ENCODE measurements at places on chromosomes 6 and 20. TPM values are rescaled to one million over a fixed set of nuclear protein-coding genes. Genes with fewer than 3 reads are reported as not detected.

- DNase-seq: no peak
- H3K27me3 ChIP-seq: no peaks in the 10 kb centered on the region
- no peak overlapping the region for H3K27ac ChIP-seq
- peaks cover 63% of the 10 kb centered on the region for H3K4me1 ChIP-seq
These were observed 3.9 kb downstream of the SYNJ2 start for GRCh38 chr6:157985378-157986155.

DNA sequence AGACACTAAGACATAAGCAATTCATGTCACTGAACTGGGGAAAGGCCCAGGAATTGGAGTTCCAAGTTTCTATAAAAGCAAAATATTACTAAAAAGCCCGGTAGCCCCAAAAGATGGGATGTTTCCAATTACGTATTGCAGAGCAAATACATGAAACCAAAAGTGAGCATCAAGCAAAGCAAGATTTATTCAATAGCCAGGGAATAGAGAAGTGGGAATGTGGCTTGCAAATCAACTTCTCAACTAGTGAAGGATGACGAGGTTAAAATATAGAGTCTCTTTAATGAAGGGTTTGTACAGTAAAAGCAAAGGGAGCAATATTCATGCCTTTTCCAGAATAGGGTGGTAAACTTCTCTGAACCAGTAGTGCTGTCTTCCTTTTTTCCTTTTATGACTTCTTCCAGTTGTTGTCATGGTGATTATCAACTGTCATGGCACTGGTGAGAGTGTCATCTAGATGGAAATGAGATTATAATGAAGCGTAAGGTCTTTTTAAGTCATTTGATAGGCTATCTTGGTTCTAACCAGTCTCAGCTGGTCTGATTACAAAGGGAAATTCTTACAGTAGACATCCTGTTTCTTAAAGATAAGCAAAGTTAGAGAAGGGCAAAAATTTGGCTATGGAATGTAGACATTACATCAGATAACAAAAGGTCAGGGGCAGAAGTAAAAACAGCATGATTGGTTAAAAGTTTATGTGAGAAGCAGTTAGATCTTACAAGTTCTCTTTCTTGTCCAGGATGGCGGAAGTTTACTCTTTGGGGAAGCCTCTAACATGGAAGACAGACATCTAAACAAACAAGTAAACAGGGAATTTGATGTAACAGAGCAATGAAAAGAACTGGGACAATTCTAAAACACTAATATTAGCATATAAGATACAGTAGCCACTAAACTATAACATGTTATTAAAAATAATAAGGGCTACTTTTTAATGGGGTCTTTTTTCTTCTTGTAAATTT is 96.9 kb downstream of the TBX18 start:
- no peak overlapping the region for H3K4me3 ChIP-seq
- no peak for DNase-seq
- no peak overlapping the region for H3K27ac ChIP-seq

GRCh38 chr6:27263886-27264285 is 16.4 kb downstream of the PRSS16 start:
- no peak overlapping the region for H3K27ac ChIP-seq
- H3K27me3 ChIP-seq: peaks cover 49% of the 10 kb centered on the region
- no peak for DNase-seq
- no peaks in the 10 kb centered on the region for H3K36me3 ChIP-seq
- H3K4me1 ChIP-seq: peaks cover 8% of the 10 kb centered on the region

GRCh38 chr20:62593616-62594015 is 48.7 kb upstream of the SLCO4A1 start:
- H3K4me1 ChIP-seq: peaks cover 5% of the 10 kb centered on the region
- H3K27me3 ChIP-seq: peaks cover 53% of the 10 kb centered on the region
- H3K27ac ChIP-seq: no peak overlapping the region
- no peak overlapping the region for H3K4me3 ChIP-seq
- H3K36me3 ChIP-seq: no peaks in the 10 kb centered on the region
- DNase-seq: no peak

- no peak for DNase-seq
- no peaks in the 10 kb centered on the region for H3K4me1 ChIP-seq
- no peak overlapping the region for H3K27ac ChIP-seq
- no peaks in the 10 kb centered on the region for H3K36me3 ChIP-seq
These were observed 155.0 kb upstream of the HTR1E start for GRCh38 chr6:86782328-86782727.

DNA sequence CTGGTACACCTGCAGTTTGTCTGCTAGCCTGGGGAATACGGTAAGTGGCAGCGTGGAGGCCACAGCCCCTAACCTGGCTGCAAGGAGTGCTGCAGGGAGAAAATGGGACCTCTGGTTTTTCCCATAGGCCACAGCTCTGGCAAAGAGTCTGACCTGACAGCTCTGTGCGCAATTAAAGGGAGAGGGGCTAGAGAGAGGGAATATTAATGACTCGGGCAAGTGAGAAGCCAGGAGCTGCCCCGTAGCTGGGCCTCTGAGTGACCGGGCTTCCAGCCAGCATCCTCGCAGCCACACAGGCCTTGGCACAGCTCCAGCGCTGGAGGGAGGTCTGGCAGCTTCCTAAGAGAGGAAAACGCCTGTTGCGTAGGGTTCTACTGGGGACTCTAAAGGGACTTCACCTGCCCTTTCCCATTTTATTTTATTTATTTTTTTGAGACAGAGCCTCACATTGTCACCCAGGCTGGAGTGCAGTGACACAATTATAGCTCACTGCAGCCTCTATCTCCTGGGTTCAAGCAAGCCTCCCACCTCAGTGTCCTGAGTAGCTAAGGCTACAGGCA is 18.2 kb upstream of the OCSTAMP start:
- no peak overlapping the region for H3K4me3 ChIP-seq
- no peaks in the 10 kb centered on the region for H3K36me3 ChIP-seq
- H3K27me3 ChIP-seq: peaks cover 13% of the 10 kb centered on the region

FANCE gene
- total RNA-seq: 22.0 TPM

CRYBG1 gene
- 37.4 TPM for total RNA-seq

PRSS35 gene
- total RNA-seq: not detected

BPIFB4 gene
- not detected for total RNA-seq

CRISP2 gene
- total RNA-seq: not detected

RRAGD gene
- total RNA-seq: 11.8 TPM

CD93 gene
- total RNA-seq: 2.0 TPM

Measured in activated T-cell treated with anti-CD3 and anti-CD28 coated beads, Interleukin-2, amount 50 U/mL, for 72 hours (primary cell).